Stimulated activated effector memory CD8-positive, alpha-beta T cell treated with anti-CD3 and anti-CD28 coated beads, Interleukin-12 subunit alpha, Interleukin-12 subunit beta, amount 100 ng/mL, for 72 hours (primary cell): ENCODE measurements at places on chromosomes 16 and 17.

GRCh38 chr16:89176147-89176690, 4.7 kb downstream of the CDH15 start:
- no peak for DNase-seq

DNA sequence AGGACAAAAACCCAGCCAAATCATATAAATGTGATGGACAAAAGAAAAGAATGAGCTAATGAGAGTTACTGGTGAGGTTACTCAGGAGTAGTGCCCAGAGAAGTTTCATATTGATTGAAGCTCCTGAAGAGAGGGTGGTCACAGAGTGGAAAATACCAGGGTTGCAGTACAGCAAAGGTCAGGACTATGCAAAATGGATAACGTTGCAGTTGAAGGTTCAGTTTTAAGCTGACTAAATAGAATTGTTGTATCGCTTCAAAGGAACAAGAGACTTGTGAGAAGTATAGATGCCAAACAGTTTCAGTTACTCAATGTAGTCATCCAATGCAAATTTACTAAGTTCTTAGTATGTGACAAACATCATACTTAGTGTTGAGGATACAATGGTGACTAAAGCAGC, 47.1 kb downstream of the ABCA8 start:
- DNase-seq: no peak

DNA sequence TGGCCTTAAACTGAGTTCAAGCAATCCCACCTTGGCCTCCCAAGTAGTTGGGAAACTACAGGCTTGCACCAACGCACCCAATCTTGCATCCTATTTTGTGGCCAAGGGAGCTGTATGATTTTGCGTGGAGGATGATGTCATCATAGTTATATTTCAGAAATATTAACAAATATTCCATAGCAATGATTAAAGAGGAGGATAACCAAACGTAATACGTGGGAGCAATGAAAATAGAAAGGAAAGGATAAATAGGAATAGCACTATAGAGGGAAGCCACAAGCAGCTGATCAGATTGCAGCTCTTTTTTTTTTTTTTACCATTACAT, 2.2 kb upstream of the YWHAE start:
- DNase-seq: no peak

DNA sequence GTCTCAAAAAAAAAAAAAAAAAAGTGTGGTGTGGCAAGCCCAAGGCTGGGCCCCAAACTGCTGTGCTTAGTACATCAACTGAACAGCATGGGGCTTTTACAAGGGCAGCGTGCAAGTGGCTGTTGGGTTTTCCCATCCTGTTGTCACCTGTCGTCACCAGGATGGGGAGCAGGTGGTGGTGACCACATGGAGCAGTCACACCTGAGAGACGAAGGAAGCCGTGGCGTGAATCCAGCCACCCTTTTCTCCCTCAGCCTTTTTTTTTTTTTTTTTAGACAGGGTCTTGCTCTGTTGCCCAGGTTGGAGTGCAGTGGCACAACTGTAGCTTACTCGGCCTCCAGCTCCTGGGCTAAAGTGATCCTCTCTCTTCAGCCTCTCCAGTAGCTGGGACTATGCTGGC, 4.1 kb upstream of the MRPL58 start:
- DNase-seq: no peak

DNA sequence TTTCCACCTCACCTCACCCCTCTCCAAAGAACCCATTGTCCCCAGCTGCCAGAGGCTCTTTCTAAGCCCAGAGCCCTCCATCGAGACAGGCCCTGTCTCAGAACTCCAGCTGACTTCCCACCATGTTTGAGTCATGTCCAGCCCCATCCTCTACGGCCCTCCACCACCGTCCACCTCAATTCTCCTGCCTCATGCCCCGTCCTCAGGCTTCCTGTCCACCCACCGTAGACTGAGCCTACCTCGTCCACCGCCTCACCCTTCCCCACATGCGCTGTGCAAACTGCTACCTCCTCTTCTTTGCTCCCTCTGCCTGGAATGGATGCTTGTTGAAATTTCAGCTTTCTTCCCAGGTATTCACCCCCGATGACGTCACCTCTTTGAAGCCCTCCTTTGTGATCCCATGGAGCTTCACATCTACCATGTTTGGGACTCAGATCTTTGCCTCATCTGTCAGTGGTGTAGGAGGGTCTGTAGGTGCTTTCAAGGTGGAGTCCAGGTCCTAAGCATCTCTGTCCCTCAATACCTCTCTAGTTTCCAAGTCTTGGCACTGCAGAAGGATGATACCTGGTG, 149.0 kb downstream of the MRM1 start:
- DNase-seq: no peak

- DNase-seq: no peak
Observed at GRCh38 chr17:44451016-44451627, 52.1 kb downstream of the GPATCH8 start.

GRCh38 chr16:68079626-68080344, 5.4 kb upstream of the NFATC3 start:
- DNase-seq: peak; percentile 64

DNA sequence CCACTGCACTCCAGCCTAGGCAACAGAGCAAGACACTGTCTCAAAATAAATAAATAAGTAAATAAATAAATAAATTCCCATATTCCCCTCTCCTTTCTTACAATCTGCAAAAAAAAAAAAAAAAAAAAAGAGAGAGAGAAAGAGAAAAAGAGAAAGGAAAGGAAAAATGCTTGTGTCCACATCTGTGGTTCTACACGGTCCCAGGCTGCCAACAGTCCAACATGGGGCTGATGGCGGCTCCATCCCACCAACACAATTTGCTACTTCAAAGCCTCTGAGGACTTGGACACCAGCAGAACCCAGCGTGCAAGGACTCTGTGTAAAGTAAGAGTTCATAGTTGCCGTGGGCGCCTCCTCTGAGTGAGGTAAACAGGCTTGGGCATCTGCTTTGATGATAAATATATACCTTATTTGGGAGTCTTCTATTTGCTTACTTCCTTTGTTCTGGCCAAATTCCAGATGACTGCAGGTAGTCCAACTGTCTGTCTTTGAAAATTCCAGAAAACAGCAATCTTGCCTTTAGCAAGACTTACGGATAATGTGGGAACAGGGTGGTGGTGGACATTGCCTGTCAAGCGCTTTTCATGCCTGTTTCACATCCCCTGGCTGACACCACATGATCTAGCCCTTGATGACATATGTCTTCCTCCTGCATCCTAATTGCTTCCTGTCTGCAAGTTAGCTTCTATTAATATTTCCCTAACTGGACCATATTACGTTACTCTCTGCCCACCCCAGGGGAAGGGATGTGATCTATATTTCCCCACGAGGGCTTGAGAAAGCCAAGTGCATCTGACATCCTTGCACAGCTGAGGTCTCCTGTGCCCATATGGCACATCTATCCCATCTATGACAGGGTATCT, 10.1 kb downstream of the LITAF start:
- DNase-seq: no peak

GRCh38 chr17:77042476-77043231, 98.1 kb upstream of the SEC14L1 start:
- DNase-seq: no peak

GRCh38 chr17:34639706-34640425, 60.5 kb downstream of the TMEM132E start:
- no peak for DNase-seq

DNA sequence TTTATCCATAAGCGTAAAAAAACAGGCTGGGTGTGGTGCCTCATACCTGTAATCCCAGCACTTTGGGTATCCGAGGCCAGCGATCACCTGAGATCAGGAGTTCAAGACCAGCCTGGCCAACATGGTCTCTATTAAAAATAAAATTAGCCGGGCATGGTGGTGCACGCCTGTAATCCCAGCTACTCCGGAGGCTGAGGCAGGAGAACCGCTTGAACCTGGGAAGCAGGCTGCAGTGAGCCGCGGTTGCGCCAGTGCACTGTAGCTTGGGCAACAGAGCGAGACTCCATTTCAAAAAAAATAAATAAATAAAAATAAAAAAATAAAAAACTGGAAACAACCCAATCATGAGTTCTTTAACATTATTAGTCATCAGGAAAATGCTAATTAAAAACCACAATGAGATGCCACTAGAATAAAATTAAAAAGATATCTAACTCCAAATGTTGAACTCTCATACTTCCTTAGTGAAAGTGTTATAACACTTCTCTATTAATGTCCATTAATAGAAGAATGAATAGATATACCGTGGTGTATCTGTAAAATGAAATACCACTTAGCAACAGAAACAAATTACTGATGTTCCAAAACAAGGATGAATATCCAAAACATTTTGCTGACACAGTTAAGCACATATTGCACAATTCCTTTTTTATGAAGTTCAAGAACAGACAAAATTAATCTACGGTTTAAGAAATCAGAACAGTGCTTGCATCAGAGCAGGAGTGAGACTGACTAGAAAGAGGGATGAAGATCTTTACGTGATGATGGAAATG, 13.1 kb downstream of the MPHOSPH6 start:
- DNase-seq: no peak

- no peak for DNase-seq
Observed at GRCh38 chr16:57115514-57116182, 23.3 kb downstream of the CPNE2 start.

- DNase-seq: no peak
Observed at GRCh38 chr16:78523212-78523985, 423.9 kb downstream of the WWOX start.

- DNase-seq: no peak
Observed at GRCh38 chr16:21272253-21272652, 5.8 kb downstream of the CRYM start.

DNA sequence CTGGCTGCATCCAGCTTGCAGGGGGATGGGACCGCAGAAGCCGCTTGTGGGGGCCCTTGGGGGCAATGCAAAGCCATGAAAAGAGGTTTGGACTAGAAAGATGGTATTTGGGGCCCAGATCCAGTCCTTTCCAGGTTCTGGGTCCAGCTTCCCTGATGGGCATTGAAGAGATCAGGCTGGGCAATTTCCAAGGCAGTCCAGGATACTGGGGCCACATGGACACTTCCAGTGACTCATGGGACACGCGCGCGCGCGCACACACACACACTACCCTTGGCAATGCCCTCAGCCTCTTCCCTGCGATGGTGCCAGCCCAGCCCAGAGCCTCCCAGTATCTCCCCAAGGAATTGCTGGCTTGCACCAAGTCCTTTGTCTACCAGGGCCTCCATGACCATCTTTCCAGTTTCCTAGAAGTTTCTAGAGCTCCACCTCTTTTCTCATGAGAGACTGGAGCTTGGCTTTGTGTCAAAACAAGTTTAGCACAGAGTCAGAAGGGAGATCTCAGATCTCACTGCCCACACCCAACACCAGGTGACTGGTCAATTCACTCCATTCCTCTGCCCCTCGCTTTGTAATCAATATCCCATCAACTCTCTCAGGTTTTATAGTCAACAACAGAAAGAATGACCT, 44.3 kb downstream of the WNT3 start:
- DNase-seq: no peak
